ENCODE measurements at places on chromosomes 2 and 18. TPM values are rescaled to one million over a fixed set of nuclear protein-coding genes. Genes with fewer than 3 reads are reported as not detected.
A peak's percentile ranks its signal among the peaks of the same experiment; 100 is the strongest.

DNA sequence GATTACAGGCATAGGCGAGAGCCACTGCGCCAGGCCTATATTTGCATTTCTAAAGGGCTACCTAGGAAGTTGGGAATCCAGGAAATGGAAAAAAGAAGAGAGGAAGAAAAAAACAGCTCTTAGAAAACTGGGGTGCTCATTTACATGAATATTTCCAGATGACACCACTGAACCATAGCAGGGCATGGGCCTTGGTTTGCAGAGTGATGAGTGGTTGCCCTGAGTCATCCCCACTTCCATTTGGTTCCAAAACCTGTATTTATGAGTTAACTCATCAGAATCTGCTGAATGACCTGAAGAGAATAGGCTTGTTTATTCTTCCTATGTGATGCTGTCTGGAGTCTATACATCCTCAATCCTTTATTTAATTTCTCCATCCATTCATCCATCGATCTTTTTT lies 36.2 kb downstream of the EHD3 start:
- DNase-seq: no peak

- DNase-seq: peak; percentile 44
Observed at GRCh38 chr18:38843291-38843690, 1277.7 kb upstream of the CELF4 start.

DNA sequence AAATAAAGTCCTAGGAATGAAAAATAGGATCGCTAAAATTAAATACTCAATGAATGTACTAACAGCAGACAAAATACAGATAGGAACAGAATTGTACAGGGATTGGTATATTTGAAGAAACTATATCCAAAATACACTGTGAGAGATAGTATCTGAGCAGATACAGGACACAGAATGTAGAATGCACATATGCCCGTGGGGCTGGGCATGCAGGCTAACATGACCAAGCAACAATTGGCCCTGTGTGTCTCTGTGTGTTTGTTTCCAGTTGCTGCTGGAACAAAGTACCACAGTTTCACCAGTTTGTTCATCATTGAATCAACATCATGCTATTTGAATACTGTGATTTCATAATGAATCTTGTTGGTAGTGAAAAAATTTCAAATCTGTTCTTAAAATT lies 127.6 kb downstream of the PMAIP1 start:
- DNase-seq: no peak

DNA sequence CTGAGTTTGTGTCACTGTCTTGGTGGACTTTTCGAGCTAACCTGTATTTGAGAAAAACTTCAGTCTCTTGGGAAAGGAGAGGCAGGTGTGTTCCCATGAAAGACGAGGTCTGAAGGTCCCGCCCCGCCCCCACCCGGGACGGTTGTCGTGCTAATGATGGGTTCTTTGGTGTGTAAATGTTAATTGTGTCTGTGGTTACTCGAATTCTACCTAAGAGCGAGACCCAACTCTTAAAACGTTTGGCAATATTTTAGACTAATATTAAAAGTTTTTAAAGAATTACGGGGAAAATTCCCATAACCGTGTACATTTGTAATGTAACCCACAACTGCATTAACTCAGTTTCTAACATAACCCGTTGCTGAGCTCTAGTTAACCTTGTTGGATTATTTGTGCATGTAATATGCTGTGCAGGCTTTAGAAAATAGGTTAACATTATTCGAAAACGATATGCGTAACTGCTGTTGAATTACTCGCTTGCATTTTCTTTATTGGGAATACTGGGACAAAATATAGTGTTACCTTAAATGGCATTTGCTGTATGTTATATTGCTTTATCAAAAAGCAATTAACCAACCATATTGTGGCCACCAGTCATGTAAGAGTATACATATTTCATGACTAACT lies 833 bp downstream of the EPB41L5 start:
- no peak for DNase-seq

- no peak for DNase-seq
Observed at GRCh38 chr2:120367649-120368048, 21.7 kb downstream of the INHBB start.

GRCh38 chr2:57516698-57517340 lies 529.8 kb upstream of the VRK2 start:
- peak; percentile 61 for DNase-seq

GRCh38 chr2:10324095-10324832 lies 21.6 kb downstream of the HPCAL1 start:
- DNase-seq: peak; percentile 13

FASTKD1 gene
- total RNA-seq: 38.6 TPM

EVA1A gene
- 9.7 TPM for total RNA-seq

Data from tongue (tissue), 3 donors.